HuH-7 (cell line): ENCODE measurements at places on chromosomes 6 and 20.

DNA sequence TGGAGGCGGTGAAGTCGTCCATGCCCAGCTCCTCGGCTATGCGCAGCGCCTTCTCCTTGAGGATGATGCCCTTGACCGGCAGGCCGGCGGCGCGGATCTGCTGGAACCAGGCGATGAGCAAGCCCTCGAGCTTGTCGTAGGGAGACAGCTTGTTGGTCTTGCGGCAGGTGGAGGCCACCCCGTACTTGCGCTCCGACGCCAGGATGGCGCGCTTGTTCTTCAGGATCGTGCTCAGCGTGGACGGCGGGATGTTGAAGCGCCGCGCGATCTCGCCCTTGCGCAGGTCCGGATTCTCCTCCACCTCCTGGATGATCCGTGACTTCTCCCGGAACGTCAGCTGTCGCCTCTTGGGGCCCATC is 435 bp downstream of the CENPB start:
- peak; percentile 79 for DNase-seq

DNA sequence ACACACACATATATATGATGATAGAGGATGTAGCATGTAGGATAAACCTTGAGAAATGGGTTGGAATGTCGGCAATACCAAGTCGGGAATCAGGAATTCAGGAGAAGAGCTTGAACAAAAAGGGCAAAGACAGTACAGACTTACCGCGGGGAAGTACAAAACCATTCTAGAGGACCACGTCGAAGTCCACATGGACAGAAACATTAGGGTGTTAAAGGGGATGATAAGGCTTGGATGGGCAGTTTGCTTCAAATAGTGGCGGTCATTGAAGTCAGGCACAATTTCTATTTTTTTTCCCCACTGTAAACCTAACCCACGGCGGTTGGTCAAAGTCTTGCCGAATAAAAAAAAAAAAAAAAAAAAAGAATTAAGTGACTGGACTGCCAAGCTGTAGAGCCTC is 766 bp upstream of the NUS1 start:
- no peak for DNase-seq

- no peak for DNase-seq
Observed at GRCh38 chr6:34273242-34273805, 24.5 kb upstream of the SMIM29 start.

DNA sequence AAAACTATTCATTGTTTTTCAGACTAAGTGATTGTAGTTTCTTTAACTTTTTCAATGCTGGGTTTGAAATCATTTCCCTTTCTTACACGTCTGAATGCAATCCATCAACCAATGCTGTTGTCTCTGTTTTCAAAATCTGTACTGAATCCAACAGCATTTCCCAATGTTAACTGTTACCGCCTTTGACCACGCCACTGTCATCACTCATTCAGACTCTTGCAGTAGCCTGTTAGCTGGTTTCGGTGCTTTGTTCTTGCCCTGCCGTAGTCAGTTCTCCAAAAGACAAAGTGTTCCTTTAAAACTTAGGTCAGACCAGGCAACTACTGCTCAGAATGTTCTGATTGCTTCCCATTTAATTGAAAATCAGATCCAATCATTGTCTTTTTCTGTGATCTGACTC is 131.3 kb downstream of the PLCB4 start:
- no peak for DNase-seq

DNA sequence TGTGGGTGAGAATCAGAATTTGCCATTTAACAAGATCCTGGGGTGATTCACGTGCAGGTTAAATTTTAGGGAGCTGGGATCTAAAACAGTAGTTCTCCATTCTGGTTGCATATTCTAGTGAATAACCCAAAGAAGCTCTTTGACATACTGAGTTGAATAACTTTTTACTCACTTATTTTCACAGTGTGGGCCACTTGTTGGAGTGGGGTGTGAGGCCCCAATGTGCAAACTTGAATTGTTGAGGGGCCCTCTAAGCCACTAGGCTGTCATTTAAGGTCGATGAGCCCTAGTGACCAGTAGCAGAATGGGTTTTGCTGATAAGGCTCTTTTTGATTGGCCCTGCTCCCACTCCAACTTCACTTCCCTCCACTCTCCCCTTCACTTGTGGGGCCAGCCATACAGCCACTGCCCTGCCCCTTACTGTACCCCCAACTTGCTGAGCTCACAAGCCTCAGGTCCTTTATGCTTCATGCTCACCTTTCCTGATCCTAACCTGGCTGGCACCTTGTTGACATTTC is 33.6 kb upstream of the RIPOR2 start:
- DNase-seq: no peak

DNA sequence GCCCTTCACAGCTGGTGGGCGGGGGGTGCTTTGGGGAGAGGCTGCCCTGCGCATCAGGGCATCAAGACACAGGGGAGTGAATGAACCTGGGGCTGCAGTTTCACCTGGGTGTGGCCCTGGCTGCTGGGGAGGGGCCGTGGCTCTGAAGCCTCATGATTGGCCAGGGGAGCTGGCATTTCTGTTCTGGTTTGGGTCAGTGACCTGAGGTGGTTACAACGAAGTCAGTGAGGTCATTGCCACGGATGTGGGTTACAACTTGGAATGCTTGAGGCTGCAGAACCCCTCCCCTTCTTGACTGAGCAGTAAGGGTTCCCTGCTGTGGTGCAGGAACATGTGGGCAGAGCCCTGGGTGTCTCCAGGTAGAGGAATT is 3.0 kb downstream of the TCEA2 start:
- no peak for DNase-seq

GRCh38 chr6:134183844-134184243 is 131.4 kb upstream of the SLC2A12 start:
- no peak for DNase-seq

GRCh38 chr20:17653835-17654648 is 28.0 kb downstream of the RRBP1 start:
- no peak for DNase-seq

- no peak for DNase-seq
Observed at GRCh38 chr6:49025273-49026240, 437.5 kb downstream of the MMUT start.

DNA sequence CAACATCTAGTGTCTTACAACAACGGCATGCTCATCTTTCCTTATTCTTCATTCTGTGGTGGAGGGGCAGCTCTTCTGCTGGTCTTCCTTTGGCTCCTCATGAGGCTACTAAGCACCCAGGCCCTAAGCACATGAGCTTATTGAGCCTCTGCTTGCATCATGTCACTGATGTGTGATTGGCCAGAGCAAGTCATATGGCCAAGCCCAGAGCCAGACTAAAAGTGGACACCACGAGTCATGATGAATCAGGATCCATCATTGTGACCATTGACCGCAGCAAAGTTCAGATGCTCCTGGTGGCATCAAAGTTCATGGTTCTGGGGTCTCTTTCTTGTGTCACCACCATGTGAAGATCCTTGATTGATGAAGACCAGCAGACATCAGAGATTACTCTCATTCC is 192.0 kb upstream of the FOXA2 start:
- DNase-seq: no peak

GRCh38 chr6:108175592-108176279 is 9.9 kb downstream of the NR2E1 start:
- DNase-seq: peak; percentile 88

- DNase-seq: no peak
Observed at GRCh38 chr6:126069449-126069848, 83.1 kb downstream of the TRMT11 start.

DNA sequence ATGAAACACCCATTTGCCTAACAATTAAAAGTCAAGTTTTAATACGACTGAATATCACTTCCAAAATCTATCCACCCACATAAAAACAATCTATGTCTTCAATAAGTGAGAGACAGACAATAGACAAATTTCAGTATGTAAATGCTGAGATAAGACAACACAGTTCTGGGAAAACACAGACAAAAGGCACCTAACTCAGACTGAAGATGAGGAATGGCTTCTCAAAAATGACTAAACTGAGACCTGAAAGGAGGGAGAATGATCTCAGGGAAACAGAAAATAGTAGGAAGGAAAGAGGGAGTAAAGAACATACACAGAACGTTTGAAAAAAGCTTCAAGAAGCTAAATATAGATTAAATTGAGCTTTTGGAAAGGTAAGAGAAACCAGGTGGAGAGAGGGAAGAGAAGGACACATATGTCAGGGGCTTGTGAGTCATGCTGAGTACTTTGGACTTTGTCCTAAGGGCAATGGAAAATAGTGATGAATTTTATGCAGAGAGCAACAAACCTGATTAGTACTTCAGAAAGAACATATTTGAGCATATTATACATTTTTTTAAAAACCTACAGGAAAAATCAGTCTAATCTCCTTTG is 16.1 kb downstream of the LMBRD1 start:
- peak; percentile 16 for DNase-seq

- no peak for DNase-seq
Observed at GRCh38 chr20:43271980-43272379, 82.3 kb upstream of the PTPRT start.

DNA sequence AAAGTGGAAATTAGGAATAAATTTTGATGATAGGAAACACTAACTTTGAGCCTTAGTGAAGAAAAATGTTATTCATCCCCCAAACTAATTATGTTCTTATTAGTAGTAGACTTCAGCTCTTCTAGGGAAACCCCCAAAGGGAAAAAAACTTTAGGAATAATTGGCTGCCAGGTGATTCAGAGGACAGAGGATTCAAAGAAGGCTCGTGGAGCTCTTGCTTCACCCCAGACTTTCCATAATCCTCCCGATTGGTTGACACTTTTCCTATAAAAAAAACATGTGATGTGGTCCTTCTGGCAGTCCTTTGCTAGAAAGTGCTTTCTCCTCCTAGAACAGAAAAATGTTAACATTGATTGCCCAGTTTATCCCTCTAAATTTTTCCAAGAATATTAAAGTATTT is 5.6 kb upstream of the CCDC170 start:
- DNase-seq: no peak

DNA sequence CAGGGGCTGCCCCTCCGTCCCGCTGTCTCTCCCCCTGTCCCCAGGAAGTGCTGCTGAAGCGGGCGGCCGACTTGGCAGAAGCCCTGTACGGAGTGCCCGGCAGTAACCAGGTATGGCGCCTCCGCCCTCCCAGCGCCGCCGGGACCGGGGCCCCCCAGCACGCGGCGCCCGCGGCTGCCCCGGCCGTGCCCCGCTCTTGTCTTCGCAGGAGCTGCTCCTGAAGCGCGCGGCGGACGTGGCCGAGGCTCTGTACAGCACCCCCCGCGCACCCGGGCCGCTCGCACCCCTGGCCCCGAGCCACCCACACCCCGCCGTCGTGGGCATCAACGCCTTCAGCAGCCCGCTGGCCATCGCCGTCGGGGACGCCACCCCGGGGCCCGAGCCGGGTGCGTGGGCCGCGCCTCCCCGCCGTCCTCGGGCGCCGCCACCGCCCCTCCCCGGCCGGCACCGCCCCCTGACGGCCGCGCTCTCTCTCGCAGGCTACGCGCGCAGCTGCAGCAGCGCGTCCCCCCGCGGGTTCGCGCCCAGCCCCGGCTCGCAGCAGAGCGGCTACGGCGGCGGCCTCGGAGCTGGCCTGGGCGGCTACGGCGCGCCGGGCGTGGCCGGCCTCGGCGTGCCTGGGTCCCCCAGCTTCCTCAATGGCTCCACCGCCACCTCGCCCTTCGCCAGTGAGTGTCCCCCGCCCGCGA is 48.4 kb downstream of the CPXM1 start:
- peak; percentile 83 for DNase-seq

DNA sequence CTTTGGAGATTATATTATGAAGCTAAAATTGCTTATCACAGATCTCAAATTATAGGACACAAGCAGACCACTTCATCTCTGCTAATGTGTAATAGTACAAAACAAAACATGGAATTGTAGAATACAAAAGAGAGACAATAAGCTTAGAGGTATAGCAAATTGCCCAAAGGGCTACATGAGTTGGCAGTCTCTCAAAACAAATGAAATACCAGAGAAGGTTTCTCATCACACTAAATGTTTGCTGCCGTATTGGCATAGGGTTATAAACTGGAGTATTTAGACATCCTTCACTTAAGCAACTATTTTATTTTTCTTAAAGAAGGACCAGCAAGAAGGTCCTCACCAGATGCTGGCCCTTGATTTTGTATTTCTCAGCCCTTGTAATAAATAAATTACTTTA is 5.9 kb upstream of the EYA4 start:
- DNase-seq: no peak

DNA sequence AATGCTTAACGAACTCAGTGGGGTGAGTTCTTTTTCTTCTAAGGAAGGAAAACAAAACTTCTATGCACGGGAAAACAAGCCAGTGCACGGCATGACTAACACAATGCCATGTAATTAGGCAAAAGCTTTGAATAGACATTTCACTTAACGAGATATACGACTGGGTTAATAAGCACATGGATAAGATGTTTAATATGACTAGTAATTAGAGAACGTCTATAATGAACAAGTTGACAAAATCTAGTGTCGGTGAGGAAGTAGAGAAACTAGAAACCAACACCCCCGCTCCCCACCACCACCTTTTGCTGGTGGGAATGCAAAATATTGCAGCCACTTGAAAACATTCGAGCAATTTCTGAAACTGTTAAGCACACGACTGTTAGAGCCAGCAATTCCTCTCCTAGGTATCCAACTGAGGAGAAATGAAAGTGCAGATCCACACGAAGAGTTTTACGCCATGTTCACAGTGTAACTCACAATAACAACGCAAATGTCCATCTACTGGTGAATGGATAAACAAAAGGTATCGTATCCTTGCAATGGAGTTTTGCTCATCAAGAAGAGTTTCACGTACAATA is 644.9 kb upstream of the AGPAT4 start:
- DNase-seq: no peak

DNA sequence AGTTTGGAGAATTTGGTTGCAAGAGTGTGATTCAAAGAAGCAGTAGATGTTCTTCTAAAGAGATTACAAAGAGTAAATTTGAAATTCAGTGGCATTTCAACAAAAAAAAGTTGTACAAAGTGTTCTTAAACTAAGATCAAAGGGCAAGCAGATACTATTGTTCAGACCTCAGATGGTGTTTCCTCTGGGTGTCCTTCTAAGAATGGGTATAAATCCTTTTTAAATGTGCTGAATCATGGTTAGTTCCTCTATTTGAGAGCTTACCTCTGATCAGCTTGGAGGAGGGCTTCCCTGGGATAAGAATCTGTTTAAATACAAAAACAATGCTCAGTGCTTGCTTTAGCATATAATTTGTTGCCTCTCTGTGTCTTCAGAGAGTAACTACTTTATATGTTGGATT is 6.3 kb downstream of the BMP6 start:
- DNase-seq: no peak

DNA sequence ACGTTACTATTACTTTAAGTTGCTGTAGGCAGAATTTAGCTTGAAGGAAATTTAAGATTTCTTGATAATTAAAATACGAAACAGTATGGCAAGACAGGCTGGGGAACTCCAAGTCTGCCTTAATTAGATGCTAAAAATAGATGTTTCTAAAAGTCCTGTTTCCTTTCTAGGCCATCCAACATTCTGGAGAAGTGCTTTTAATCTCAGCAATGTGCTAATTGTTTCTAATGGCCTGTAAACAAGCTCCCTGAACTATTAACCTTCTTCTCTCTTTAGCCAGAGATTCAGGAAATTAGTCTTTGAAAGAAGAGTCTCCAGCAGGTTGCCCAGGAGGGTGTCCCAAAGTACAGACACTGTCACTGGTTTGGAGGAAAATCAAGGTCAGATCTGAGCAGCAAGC is 677.3 kb upstream of the AGPAT4 start:
- no peak for DNase-seq
